ENCODE measurements at places on chromosomes 4 and X.

GRCh38 chrX:56343664-56344063 lies 111.5 kb downstream of the KLF8 start:
- DNase-seq = no peak

DNA sequence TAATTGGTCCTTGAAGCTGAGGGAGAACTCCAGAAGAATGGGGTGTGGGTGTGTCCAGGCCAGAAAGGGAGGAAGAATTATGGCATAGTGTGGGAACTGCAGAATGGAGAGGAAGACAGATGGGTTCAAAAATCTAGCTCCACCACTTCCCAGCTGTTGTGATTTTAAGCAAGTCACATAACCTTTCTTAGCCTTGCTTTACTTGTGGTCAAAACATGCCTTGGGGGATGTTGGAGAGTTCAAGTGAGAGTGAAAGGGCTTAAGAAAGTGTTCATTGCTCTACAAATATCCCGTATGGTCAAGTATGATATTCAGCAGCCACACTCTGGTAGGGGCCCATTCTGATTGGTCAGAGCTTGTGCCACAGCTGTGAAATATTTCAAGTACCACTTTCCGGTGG lies 15.0 kb upstream of the STARD8 start:
- DNase-seq = no peak

- DNase-seq = no peak
Observed at GRCh38 chr4:159010563-159011260, 92.2 kb upstream of the RAPGEF2 start.

GRCh38 chr4:145709336-145709735 lies 29.4 kb downstream of the C4orf51 start:
- DNase-seq = no peak

GRCh38 chr4:110823251-110823650 lies 200.4 kb upstream of the PITX2 start:
- no peak for DNase-seq

- peak; percentile 0 for DNase-seq
Observed at GRCh38 chrX:24241822-24242648, 71.8 kb downstream of the SUPT20HL2 start.

DNA sequence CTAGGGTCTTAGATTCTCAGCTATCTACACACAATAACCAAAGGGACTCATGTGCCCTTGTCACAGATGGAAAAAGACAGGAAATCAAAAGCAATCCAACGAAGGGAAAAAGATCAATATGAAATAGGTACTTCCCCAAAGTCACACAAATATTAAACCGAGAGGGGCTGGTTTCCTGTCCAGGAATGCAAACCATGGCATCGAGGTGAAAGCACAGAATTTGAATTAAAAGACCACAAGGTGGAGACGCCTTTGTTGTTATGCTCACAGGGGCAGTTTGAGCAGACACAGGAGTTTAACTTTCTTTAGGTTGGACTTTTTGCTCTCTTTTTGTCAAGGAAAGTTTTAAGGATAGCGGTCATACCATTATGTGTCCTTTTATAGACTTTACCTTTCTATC lies 14.3 kb downstream of the H2BW1 start:
- no peak for DNase-seq

DNA sequence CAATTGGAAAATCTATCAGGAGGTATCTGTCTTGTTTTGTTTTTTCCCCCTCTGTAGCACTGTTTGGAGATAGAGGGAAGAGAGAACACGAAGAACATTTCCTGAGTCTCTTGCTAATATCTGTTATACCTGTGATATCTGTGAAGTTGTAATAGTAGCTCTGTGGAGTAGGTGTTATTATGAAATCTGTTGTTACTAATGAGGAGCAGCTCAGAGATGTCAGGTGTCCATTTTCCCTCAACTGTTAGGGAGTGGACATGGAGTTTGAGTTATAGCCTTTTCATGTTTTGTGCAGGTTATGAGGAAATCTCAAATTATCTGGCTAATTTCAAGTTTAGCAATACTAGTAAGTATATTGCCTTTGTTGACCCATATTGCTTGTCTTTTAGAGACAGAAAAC lies 52.4 kb downstream of the SEC24B start:
- DNase-seq = no peak

GRCh38 chrX:22674932-22675331 lies 324.8 kb upstream of the DDX53 start:
- no peak for DNase-seq

DNA sequence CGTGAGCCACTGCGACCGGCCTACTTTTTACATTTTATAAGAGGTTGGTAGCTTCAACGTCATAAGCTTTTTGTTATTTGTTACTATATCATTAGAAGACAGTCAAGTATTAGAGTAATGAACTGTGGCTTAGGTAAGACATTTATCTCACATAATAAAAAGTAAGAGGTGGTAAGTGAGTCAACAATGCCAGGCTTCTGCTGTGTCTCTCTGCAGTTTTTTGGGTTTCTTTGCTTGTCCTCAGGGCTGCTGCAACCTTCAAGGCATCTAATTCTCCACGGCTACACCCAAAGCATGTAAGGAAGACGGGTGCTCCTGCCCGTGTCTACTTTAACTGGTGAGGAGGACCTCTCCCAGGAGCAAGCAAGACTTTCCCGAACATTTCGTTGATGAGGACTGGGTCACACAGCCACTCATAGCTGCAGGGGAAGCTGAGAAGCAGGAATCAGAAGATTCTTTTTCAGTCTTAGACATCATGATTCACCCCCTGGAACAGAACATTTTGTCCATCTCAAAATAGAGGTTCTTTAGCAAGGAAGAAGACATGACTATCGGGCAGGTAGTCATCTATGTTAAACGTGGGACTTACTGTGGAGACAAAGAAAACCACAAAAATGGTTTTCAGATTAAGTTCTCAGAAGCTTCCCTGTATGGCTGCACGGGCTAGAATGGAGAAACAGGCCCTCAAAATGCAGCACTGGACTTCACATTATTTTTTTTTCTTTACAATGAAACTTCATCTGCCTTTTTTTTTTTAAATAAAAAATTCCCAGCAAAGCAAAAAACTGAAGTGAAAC lies 13.0 kb upstream of the RHOH start:
- DNase-seq = no peak

- DNase-seq = no peak
Observed at GRCh38 chr4:8844976-8845690, 26.5 kb downstream of the HMX1 start.

DNA sequence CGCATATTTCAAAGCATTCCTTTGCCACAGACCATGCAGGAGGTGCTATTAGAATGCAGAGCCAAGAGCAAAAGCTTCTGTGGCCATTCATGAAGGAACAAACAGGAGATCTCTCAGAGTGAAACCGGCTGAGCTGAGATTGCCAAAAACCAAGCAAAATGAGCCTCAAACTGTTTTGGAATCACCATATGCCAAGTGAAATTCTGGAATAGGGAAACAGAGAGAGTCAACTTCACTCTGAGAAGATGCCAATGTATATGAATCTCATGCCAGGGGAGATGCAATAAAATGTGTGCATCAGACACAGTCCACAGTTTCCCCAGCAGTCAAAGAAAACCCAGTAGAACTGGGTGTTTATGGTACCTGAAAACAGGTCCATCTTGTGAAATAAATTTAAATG lies 42.3 kb downstream of the SRPX start:
- no peak for DNase-seq

DNA sequence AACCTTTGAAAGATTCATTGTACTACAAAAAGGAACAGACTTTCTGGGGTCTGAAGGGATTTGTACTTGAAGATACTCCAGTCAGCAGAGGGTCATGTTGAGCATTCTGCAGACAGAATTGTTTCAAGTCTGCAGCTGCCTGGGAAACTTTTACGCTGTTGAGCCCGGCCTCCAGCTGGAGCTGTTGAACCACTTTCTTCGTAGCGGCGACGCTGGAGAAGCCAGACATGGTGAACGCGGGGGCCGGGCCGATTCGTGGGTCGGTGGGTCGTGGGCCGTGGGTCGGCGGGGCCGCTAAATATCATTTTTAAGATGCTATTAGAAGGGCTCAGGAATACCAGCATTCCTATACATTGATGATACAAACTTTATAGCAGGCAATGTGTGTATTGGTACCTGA lies 12.0 kb upstream of the RTL9 start:
- DNase-seq = no peak

DNA sequence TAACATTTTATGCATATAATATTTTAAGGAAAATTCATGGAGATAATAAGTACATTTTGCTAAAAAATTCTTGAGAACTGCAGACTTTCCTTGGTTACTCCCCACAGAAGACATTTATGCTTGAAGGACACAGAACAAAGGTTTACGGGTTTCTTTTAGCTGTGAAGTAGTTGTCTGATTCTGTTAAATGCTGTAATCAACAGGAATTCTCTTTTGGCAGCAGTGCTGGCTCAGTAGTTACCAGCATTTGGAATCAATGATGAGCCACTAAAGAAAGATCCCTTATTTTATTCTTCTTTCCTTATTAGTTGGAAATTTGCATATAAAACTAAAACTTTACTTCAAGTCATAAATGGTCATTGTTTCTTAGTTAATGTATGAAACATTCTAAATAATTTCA lies 199.3 kb upstream of the FAT4 start:
- DNase-seq = no peak

GRCh38 chr4:8278421-8279287 lies 9.1 kb downstream of the HTRA3 start:
- no peak for DNase-seq

DNA sequence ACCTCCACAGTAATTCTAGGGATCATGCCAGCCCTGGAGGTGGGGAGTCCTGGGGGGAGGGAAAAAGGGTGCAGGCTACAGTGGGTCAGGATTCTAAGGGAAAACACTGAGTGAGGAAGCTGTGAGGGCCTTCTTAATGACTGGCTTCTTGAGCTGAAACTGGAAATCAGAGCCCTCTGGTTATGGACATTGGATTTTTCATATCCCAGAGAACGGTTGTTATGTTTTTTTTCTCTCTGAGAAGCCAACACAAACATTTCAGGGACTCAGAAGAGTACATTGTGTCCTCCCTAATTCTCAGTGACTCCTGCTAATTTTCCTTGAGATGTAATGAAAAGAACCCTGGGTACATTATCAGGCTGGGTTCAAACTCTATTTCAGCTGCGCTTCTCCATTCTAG lies 162.4 kb upstream of the PRDX4 start:
- no peak for DNase-seq

GRCh38 chrX:112687189-112687691 lies 7.5 kb upstream of the LHFPL1 start:
- DNase-seq = no peak

DNA sequence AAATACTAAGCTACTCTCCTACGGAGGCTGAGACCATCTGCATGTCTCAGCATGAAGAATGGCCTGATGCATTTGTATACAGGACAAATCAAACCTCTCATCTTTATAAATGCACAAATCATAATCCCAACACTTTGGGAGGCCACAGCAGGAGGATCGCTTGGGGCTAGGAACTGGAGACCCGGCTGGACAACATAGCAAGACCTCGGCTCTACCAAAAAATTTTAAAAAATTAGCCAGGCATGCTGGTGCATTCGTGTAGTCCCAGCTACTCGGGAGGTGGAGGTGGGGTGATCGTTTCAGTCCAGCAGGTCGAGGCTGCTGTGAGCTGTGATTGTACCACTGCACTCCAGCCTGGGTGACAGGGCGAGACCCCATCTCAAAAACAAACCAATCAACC lies 262.8 kb downstream of the DHRSX start:
- no peak for DNase-seq

GRCh38 chr4:13710246-13710885 lies 82.8 kb upstream of the BOD1L1 start:
- DNase-seq = no peak

DNA sequence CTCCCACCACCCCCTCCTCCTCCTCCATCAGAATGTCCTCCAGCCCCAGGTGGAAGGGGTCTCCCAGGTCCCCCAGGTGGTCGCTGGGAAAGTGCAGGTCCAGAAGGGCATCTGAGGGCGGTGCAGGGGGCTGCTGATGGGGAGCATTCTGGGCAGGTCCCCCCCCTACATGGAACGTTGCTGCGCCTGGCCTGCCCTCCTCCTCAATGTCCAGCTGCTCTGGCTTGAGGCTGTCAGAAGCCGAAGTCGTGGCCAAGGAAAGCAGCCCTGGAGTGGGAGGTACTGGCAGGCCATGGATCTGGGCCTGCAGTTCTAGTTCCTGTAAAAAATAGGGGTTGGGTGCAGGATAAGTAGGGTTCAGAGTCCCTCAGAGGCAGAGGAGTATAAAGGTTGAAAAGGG lies 12.9 kb downstream of the TFE3 start:
- DNase-seq = no peak

- no peak for DNase-seq
Observed at GRCh38 chr4:37705571-37705970, 19.4 kb upstream of the RELL1 start.

- DNase-seq = no peak
Observed at GRCh38 chr4:127214931-127215330, 417.8 kb upstream of the INTU start.

- DNase-seq = no peak
Observed at GRCh38 chrX:75544786-75545185, 21.9 kb upstream of the ZDHHC15 start.

DNA sequence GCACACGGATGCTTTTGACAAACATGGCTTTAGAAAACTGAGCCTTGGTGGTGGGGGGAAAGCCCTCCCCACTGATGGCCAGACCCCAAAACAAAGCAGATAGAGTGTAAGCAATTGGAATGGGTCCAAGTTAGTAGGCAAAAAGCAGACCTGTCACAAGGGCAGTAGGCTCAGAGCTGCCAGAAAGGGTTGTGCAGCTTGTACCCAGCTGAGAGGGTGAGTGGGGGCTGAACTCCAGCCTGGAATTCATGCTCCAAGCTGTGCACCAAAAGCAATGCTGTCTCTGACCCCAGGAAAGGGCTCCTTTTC lies 101.1 kb upstream of the TEX13D start:
- DNase-seq = no peak

DNA sequence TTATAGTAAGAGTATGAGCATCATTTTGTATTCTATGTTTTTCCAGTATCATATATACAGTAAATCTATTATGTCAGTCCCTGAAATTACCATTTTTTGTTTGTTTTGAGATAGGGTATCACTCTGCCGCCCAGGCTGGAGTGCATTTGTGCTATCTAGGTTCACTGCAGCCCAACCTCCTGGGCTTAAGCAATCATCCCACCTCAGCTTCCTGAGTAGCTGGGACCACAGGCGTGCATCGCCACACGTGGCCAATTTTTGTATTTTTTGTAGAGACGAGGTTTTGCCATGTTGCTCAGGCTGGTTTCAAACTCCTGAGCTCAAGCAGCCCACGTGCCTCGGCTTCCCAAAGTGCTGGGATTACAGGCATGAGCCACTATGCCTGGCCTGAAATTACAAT lies 85.6 kb downstream of the ZNF330 start:
- no peak for DNase-seq

DNA sequence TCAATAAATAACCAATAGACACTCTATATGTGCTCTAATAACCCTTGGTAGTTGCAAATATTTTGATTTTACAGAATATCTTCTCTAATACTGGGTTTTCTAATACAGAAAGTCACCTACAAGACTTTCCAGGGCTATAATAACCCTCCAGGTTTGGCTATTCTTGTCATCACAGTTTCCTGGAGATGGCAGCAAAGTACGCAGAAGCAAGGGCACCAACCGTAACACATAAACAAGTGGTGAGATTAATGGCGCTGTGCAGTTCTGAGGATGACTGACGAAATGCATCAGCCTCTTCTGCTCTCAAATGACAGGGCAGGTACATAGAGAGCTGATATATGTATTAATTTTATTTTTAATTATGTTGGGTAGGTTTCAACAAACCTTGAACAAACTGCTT lies 122.4 kb downstream of the C4orf33 start:
- DNase-seq = no peak

GRCh38 chr4:156512622-156513021 lies 459.0 kb downstream of the PDGFC start:
- no peak for DNase-seq

Data from effector CD8-positive, alpha-beta T cell (primary cell).